ENCODE measurements at places on chromosomes 6 and 20.

DNA sequence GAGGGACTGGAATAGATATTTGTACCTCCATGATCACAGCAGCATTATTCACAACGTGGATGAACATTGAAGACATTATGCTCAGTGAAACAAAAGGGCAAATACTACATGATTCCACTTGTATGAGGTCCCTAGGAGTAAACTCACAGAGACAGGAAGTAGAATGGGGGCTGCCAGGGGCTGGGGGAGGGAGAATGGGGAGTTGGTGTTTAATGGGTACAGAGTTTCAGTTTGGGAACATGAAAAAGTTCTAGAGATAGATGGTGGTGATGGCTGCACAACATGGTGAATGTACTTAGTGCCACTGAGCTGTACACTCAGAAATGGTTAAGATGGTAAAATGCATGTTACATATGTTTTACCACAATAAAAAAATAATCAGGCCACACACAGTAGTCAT, 164.3 kb upstream of the RREB1 start:
- no peak for DNase-seq

GRCh38 chr20:46203510-46203837, 85.4 kb downstream of the CD40 start:
- DNase-seq = no peak

DNA sequence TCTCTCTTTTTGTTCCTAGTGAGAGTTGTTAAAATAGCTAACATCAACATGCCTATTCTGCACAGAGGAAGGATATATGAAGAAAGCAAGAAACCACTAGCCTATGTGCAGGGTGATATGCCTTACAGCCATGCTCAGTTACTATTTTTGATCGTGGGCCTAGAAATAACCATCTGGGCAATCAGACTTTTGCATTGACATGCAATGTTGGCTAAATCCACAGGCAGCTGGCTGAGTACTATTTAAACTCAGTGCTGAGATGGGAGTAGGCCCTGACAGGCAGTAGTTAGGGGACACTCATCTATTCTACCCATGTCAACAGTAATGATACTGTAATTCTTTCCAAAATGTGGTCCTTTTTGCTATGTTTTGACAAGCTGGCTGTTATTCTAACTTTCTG, 89.6 kb downstream of the HDGFL1 start:
- no peak for DNase-seq

DNA sequence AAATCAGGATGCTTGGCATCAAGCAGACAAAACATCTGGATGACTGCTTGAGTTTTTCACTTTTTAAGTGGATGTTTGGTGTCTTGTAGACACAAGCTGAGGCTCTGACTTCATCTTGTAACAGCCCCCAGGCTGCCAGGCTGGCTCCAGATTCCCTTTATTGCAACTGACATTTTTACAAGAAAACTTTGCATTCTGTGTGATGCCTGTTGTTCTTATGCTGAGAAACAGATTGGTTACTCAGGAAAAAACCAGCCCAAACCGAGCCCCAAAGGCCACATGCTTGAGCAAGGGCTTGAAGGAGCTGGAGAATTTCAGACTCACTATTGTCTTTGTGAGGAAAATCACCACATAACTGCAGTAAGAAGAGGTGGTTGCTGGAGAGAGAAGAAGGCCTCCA, 98.4 kb upstream of the PREP start:
- no peak for DNase-seq

DNA sequence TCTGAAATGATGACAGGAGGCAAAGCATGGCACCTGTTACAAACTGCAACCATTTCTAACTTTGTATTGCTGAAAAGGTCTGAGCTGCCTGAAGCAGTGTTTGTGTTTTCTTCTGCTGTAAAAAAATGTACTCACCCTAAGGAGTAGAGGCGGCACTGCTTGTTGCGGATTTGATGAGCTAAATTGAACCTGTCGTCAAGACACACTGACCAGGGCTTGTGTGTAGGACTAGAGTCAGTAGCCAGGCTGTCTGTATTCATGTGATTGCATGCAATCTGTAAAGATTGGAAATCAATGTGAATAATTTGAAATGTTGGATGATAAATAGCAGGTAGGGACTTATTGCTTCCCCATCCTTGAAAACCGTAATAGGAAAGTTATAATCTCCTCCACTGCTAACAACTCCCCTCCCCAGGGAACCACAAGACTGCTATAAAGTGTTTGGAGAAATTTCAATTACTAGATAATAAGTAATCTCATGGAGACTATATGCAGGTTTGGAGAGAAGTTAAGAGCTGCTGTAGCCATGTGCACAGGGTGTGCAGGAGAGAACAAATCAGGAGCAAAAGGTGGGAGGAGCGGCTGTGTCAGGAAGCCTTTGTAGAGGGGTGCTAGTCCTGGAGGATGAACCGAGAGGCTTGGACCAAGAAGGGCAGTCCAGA, 42.8 kb downstream of the METTL24 start:
- DNase-seq = no peak

DNA sequence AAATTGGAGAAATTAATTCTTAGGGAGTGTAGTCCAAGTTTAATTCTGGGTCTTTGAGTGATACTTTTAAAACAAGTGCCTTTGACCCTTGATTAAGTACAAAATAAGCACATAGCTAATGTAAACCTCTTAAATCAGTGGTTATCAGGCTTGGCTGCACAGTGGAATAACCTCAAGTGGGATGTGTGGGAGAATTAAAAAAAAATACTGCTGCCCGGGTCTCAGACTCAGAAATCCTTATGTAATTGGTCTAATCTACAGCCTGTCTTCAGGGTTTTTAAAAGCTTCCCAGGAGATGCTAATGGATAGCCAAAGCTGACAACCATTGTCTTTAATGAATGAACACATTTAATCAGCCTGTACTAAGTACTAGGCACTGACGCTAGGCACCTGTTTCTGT, 28.5 kb upstream of the TMEM14A start:
- no peak for DNase-seq

- no peak for DNase-seq
Observed at GRCh38 chr20:32603046-32603726, 18.1 kb upstream of the NOL4L start.

- DNase-seq = no peak
Observed at GRCh38 chr6:155970876-155971708, 515.5 kb upstream of the NOX3 start.

GRCh38 chr6:141483598-141484061, 649.1 kb upstream of the GJE1 start:
- peak; percentile 25 for DNase-seq

GRCh38 chr6:168962886-168963285, 290.8 kb downstream of the THBS2 start:
- no peak for DNase-seq

- no peak for DNase-seq
Observed at GRCh38 chr20:32585011-32585585, at the start of gene NOL4L. NOL4L (minus strand) TSS chr20:32585333; CDS start chr20:32584890, 443 bp downstream.

- no peak for DNase-seq
Observed at GRCh38 chr6:14964556-14965270, 281.2 kb upstream of the JARID2 start.

- DNase-seq = no peak
Observed at GRCh38 chr6:34237316-34237721, 646 bp downstream of the HMGA1 start.

GRCh38 chr6:22904431-22904830, 335.1 kb downstream of the HDGFL1 start:
- no peak for DNase-seq

DNA sequence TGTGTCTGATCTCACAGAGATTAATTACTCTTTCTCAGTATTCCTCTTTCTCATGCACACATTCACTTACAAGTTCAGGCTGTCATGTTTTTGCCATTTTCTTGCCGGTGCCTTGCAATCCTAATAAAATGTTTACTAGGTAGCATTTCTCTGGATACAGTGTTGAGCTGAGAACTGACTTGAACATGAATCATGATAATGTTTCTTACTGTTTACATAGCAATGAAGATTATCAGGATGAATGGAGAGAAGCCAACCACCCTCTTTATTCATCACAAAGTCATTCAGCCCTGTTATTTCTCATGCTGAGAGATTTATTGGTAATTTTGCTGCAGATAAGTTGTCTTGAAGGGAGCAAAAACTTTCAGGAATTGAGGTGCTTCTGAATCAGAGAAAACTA, 185.5 kb upstream of the ECI2 start:
- DNase-seq = no peak

- DNase-seq = no peak
Observed at GRCh38 chr20:47396762-47397476, 40.4 kb upstream of the ZMYND8 start.

GRCh38 chr20:19583532-19584175, 174.4 kb upstream of the RIN2 start:
- DNase-seq = peak; percentile 25

DNA sequence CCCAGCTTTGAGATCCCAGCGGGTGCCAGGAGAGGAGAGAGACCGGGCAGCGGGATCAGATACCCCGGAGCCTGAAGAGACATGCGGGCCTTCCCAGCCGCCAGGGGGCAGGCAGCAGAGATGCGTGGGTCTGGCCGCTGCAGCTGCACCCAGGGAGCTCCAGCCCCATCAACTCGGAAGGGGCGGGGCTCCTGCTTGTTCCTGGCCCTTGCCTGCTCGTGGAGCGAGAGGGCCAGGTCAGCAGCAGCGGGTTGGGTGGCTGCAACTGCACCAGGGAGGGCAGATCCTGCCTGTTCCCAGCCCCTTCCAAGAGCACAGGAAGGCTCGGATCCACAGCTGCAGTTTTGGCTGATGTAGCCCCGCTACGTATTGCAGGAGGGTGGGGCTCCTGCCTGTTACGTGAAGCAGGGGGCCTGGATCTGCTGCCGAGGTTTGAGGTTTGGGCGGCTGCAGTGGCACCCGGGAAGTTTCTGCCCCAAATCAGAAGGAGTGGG, 532.8 kb downstream of the RFPL4B start:
- no peak for DNase-seq

- no peak for DNase-seq
Observed at GRCh38 chr6:21748343-21749056, 154.9 kb downstream of the SOX4 start.

DNA sequence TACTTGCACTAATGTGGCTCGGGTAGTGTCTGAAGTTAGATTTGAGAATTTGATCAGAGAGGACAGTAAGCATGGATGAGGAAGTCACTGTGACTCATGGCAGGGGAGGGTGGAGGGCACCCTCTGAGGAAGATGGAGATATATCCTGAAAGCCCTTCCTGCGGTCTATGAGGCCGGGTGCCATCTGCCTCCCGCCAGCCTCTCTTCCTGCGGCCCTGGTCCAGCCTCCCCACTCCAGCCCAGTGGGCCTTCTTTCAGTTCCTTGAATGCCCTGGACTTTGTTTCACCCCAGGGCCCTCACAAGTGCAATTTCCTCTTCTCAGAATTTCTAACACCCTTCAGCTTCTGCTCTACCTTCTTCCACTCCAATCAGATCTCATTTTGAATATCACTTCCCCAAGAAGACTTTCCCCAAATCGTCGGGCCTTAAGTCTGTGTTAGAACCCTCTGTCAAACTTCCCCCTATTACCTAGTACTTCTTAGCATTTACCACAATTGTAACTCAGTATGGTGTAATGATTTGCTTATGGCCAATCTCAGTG, 20.2 kb upstream of the TNFAIP3 start:
- no peak for DNase-seq

DNA sequence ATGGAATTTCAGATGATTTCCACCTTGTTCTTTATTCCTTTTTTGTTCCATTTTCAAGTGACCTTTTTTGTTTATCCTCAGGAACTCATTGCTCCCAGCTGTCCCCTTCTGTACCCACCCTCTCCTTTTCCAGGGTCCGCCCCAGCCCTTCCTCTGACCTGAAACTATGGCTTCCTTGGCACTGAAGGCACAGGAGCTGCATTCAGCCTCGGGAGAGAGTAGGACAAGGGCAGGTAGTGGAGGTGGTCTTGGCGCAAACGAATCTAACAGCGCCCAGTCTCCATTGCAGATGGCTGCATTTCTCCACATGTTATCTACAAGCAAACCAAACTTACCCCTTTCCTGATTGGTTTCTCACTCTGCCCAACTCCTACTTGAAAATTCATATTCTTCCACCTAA, 8.8 kb upstream of the ULBP2 start:
- DNase-seq = no peak

GRCh38 chr20:62786157-62786556, 10.1 kb upstream of the MRGBP start:
- DNase-seq = no peak

DNA sequence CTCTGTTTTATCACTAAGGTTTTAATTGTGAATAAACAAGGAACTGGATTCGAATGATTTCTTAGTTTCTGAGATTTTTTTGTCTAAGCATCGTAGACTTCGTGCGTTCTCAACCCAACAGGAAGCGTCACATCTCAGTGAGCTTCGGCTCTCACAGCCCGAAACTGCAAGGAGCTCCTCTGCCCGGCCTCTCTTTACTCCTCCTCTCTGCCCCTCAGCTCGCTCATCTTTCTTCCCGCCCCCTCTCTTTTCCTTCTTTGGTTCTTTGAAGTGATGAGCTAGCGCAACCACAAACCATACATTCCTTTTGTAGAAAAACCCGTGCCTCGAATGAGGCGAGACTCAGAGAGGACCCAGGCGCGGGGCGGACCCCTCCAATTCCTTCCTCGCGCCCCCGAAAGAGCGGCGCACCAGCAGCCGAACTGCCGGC, 480 bp upstream of the NT5E start:
- peak; percentile 31 for DNase-seq

DNA sequence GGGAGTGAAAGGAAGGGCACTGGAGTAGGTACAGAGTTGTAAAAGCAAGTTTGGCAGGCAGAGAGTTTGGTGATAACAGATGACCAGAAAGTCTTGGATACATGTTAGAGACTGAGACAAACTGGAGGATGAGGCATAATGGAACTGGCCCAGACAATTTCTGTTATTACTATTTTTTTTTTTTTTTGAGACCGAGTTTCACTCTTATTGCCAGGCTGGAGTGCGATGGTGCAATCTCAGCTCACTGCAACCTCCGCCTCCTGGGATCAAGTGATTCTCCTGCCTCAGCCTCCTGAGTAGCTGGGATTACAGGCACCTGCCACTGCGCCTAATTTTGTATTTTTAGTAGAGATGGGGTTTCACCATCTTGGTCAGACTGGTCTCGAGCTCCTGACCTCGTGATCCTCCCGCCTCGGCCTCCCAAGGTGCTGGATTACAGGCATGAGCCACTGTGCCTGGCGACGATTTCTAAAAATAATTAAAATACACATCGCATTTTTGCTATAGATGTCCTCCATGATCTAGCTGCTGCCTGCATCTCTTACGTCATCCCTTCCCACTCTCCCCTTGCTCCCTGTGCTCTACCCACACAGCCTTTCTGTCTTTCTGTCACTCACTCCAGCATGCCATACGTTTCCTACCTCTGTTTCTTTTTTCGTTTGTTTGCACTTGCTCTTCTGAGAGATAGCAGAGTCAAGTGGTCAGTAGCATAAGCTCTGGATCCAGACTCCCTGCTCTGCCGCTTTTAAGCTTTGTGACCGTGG, 23.5 kb downstream of the MAPK14 start:
- no peak for DNase-seq

GRCh38 chr6:593139-593906, 63.6 kb downstream of the HUS1B start:
- peak; percentile 55 for DNase-seq

DNA sequence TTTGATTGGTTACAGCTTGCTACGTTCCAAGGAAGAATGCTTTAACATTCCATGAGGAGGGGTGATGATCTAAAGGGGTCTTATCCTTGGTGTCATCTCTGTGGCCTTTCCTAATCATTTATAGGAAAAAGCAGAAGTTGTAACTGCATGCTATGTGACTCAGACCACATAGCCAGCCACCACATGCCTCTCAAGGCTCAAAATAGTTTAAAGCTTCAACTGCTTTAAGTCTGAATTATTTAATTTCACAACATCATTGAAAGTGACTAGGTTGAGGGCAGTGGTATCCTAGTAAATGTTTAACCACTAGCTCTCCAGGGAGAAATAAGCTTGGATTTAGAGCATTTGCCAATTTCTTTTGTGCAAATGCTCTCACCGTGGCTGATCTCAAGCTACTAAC, 29.7 kb downstream of the MC3R start:
- DNase-seq = no peak

- no peak for DNase-seq
Observed at GRCh38 chr6:14070457-14070856, 47.1 kb upstream of the CD83 start.
